CD4-positive, alpha-beta T cell treated with Interleukin-1 beta for 1 hour (primary cell): ENCODE measurements at places on chromosomes 11 and 22.

DNA sequence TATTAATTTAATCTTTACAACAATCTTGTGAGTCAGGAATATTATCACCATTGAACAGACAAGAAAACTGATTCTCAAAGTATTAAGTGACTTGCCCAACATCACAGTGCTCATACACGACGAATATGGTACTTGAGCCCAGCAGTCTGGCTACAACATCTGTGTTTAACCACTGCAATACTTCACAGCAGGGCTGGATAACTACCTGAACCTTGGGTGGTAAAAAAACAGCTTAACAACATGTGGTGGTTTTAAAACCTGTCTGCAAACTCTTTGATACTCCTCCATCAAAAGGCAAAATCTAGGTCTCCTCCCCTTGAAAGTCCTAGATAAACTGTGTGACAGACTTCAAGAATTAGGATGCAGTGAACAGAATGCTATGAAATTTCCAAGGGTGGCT is 424.6 kb upstream of the CADM1 start:
- DNase-seq = no peak

DNA sequence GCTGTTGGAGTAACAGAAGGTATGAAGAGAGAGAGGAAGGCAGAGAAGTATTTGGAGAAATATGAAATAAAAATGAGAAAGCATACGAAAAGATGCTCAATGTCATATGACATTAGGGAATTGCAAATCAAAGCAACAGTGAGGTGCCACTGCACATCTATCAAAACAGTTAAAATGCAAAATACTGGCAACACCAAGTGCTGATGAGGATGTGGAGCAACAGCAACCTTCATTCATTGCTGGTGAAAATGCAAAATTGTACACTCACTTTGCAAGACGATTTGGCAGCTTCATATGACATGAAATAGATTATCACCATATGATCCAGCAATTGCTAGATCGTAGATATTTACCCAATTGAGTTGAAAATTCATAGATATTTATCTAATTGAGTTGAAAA is 9.4 kb upstream of the SPDYC start:
- no peak for DNase-seq

GRCh38 chr11:81829976-81830375 is 903.7 kb downstream of the FAM181B start:
- DNase-seq = no peak

- DNase-seq = no peak
Measured at GRCh38 chr22:50303515-50303847, 4.0 kb downstream of the PLXNB2 start.
